ENCODE measurements at places on chromosomes 5 and 9. TPM values are rescaled to one million over a fixed set of nuclear protein-coding genes. Genes with fewer than 3 reads are reported as not detected.

DNA sequence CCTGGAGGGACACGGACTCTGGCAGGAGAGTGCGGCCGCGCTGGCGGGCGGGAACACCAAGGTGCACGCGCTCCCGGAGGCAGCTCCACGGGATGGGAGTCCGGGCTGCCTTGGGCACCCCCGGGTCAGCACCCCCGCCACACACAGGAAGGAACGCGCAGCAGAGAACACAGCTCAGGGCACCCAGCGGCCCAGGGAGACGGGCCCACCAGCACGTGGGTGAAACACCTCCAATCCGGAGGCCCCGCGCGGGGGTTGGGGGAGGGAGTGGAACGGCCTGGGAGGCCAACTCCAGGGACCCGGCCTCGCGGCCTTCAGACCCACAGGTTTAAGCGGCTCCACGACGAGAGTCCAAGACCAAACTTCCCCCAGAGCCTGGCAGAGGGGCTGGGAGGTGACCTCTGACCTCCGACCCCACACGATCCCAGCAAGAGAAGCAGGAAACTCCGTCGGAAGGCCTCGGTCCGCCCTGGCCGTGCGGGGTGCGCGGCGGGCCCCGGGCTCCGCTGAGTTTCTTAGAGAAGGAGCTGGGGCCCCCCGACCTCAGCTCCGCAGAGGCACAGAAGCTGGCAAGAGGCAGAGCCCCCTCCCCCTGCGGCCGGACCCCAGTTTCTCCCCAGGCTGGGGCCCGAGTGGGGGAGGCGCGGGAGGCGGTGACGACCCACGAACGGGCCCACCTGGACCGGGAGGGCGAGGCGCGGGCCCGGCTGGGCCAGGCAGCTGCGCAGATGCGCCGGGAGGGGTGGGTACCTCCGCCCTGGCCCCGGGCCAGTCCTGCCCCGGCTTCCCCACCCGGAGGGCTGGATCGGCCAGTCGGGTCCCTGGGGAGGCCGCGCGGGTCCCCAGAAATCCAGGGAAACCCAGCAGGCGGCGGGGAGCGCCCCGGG, 851 bp downstream of the NACC2 start:
- DNase-seq: no peak

GRCh38 chr9:633461-633860, 208.0 kb upstream of the DMRT1 start:
- DNase-seq: no peak

DNA sequence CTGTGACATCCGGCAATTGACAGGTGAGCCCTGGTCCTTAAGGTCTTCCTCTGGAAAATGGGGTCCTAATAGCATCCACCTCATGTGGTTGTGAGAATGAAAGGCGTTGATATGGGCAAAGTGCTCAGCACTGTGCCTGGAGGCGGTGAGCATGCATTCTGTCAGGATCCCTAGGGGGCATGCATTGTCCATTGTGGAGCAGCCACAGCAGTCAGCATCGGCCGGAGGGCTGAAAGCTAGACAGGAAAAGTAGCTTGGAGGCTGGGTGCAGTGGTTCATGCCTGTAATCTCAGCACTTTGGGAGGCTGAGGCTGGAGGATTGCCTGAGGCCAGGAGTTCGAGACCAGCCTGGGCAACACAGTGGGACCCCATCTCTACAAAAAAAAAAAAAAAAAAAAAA, 122.2 kb downstream of the LHX2 start:
- DNase-seq: no peak

The PRUNE2 gene
- total RNA-seq: 11.4 TPM

DNA sequence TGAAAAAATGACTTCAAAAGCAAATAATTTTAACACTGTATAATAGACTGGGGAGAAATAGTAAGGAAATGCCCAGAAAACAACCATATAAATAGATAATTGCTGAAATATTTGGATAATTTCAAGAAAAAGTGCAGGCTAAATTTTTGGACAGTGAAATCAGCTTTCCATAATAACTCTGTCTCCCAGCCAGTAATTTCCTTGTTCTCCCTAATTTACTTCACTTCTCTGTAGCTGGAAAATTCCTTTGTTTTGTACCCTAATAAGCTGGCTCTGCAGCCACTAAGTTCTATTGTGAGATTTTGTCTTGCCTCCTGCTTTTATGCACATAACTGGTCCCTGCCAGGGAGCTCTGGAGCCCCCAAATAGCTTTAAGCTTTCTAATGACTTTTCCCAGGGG, 27.7 kb downstream of the PRDM6 start:
- no peak for DNase-seq

All from chondrocyte (in vitro differentiated cells).